DND-41 (cell line): ENCODE measurements at places on chromosomes 3 and 15.
A peak's percentile ranks its signal among the peaks of the same experiment; 100 is the strongest.

DNA sequence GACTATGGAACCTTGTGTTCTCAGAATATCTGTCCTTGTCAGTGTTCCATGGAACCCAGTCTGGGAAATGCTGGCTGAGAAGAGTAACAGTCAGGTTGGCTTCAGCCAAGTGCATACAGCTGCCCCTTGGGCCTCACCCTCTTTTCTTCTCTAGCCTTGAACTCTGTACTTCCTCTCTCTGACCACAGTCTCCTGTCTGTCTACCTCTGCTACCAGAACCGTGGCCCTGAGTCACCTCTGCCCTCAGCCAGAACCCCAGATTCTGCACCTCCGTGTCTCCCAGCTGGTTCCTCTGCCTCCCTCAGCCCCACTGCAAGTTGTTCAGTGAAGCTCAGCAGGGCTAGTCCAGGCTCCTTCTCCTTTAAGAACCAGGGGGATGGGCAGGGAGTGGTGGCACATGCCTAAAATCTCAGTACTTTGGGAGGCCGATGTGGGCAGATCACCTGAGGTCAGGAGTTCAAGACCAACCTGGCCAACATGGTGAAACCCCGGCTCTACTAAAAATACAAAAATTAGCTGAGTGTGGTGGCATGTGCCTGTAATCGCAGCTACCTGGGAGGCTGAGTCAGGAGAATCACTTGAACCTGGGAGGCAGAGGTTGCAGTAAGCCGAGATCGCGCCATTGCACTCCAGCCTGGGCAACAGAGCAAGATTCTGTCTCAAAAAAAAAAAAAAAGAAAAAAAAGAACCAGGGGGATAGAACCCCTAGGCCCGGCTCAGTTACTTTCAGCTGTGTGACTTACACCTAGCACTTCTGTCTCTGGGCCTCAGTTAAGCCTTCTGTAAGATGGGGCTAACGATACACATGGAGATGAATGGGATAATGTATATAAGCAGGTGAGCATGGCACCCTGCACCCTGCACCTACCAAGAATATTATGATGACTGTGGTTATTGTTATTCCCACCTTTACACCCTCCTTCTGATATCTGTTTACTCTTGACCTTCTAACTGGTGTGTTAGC, 24.3 kb upstream of the TATDN2 start:
- no peak for DNase-seq

GRCh38 chr3:55709411-55710012, 222.4 kb upstream of the WNT5A start:
- DNase-seq, result no peak

DNA sequence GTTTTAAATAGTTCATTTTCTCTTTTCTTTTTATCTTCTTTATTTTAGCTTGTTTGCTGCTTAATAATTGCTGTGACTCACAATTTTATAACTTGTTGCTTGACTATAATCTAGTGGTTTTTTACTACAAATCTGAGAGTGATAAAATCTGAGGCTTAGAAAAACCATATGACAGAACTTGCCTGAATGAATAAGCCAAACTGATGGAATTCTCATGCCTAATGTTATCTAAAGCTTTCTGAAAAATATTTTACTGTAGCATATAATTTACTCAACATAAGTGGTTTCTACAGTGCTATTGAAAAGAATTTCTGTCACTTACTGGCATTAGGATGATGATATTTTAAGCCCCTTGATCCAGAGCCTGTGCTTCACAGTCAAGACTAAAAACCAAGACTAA, 175.1 kb downstream of the VGLL3 start:
- DNase-seq, result no peak

GRCh38 chr15:60819860-60820259, 340.9 kb upstream of the ICE2 start:
- no peak for DNase-seq

- DNase-seq, result no peak
Observed at GRCh38 chr3:119632216-119632615, 28.2 kb downstream of the POPDC2 start.

DNA sequence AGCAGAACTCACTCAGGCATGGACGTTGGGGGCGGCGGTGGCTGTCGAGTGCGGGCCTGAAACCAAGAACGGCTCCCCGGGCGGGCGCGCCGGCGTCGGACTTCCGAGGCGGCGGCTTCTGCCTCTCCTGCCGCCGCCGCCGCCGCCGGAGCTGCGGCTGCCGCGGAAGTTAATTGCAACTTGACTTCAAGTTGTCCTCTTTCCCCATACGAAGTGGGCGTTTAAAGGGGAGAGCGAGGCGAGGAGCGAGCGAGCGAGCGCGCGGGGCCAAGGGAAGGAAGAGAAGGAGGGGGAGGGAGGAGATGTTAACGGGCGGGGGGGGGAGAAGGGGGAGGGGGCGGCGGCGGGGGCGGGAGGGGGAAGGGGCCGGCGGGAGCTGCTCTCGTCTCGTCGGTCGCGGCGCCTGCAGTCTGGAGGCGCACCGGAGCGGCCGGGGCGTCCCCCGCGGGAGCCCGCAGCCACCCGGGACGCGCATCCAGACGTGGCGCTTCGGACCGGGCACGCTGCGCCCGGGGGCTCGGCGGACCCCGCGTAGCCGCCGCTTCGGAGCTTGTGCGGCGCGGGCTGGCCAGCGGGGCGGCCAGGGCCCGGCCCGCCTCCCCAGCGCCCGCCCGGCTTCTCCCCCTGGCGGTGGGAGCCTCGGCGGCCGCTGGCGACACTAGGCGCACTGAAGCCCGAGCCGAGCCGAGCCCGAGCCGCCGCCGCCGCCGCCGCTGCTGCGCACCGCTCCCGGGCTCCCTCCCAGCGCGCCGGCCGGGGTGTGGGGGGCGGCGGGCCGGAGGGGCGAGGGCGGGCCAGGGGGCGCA, 19.7 kb upstream of the SATB1 start:
- DNase-seq, result peak; percentile 82
